ENCODE measurements at places on chromosomes 4 and X.

DNA sequence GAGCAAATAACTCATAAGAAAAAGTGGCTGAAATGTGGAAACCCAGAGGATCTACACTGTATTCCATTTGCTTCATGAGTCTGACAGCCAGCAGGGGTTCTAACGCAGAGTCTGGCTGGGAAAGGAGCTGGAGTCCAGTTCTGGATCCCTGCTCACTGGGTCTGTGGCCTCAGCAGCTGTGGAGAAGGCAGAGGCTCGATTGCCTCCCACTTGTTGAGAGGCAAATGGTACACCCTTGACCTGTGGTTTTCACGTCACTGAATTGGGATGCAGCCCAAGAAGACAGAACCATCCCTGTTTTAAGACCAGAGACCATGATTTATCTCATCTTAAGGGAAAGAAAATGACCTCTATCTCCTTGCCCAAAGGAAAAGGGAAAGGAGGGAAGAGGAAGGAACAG is 147.0 kb upstream of the NOCT start:
- no peak for DNase-seq

DNA sequence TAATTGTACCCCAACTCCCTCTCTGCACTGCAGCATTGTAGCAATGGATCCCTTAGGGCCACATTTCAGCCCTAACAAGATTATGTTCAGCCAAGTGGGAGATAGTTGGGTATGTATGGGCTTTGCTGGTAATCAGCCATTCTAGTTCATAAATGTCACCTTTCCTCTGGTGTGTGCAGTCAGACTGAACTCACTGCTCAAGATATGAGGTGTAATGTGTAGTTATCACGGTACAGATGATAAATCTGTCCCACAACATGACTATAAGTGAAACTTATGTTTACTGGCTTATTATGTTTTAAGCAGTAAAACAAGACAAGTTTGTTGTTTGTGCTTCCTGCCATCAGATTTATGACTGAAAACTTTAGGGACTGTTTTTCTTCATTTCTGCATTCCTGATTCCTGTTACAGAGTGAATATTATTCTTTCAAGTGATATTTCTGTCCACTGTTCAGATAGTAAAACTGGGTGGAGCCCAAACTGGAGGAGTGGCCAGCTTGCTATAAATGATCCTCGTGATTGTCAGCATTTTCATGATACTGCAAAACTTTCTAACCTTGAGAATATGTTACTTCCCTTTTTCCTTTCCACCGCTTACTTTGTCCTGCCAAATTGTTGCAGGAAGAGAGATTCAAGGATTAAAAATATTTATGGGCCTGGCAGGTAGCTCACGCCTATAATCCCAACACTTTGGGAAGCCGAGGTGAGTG is 44.9 kb downstream of the ANAPC4 start:
- peak; percentile 53 for DNase-seq

DNA sequence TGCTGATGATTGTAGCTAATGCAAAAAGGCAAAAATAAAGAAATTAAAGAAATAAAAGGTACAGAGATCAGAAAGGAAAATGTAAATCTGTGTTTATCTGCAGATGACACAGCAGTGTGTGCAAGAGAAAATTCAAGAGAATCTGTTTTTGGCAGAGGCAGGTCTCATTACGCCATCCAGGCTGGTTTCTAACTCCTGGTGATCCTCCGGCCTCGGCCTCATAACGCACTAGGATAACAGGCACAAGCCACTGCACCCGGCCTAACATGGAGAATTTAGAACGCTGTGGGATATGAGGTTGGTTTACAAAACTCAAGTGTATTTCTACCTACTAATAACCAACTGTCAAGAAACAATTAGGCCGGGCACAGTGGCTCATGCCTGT is 29.4 kb downstream of the CTBP1 start:
- DNase-seq, result no peak

DNA sequence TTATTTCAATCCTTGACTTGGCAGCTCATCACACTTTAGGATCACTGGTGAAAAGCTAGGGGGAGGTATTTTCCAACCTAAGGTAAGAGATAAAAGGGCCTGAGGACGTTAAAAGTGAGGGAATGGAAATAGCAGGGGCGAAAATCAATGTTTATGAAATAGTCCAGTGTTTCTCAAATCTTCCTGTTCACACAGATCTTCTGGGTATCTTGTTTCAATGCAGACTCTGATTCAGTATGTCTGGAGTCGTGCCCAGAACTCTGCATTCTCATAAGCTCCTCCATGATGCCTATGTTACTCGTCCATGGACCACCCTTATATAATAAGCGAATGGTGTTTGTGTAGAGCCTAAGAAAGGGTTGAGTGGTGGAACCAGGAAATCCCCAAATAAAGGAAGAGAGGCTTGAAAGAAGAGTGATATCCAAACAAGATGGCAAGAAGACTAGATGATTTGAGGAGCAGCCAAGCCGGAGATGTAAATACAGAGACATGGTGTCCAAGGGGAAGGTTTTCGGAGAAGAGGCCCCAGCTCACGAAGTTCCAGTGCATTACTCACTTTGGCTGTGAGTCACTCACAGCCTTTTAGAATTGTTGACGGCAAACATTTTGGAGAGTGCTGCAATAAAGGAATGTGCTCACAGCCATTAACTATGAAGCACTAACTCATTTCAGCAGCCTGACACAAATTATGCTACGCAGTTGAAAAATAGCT is 215.6 kb upstream of the PPARGC1A start:
- no peak for DNase-seq

- DNase-seq, result peak; percentile 1
These were observed 133.6 kb upstream of the ARHGEF9 start for GRCh38 chrX:63918611-63919010.

GRCh38 chr4:28788929-28789490 is 1928.4 kb downstream of the STIM2 start:
- no peak for DNase-seq

DNA sequence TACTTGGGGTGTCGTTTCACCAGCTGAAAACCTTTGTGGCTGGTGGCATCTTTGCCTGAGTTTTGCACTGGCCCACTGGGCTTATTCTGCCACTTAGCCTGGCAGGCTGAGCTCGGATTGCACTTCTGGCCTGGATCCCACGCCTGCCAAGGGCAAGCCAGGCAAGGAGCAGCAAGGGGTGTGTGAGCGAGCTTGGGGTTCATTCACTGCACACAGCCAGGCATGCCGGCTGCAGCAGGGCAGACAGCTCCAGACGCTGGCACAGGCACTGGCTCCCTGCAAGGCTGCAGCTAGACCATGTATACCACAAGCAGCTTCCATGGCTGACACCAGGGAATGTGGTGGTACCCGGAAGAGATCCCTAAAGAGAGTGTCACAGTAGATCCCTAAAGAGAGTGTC is 476.3 kb downstream of the EPHA5 start:
- DNase-seq, result no peak

- DNase-seq, result no peak
These were observed 38.3 kb downstream of the GPAT3 start for GRCh38 chr4:83574247-83574646.

DNA sequence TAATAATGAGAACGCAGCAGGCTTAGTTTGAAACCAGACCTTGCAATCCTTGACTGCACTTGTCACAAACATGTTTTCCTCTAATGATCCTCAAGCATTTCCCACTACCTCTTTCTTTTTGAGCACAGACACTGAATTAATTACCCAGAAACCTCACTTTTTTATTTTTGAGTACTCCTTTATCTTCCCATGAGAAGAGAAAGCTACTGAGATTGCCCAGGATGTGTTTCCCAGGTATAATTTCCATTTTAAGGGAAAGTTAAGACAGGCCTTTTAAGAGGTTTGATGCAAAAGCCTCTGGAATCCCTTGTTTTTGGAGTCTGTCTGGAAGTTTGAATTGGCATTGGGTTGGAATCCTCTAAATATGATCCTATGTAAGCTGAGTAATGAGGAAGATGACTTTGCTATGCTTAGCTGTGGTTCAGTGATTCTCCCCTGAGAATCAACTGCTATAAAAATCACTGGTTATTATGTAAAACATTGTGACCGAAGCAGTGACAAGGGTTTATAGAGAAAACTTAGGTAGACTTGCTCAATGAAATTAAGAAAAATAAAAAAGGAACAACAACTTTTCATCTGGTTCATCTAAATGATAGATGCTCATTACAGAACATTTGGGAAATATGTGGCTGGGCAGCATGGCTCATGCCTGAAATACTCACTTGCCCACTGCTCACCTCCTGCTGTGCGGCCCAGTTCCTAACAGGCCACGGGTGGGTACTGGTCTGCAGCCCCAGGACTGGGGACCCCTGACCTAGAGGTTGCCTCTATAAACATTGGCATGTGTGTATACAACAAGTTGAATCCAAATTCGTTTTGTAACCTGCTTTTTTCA is 10.8 kb upstream of the RHOH start:
- DNase-seq, result no peak

GRCh38 chrX:107226757-107227156 is 20.3 kb downstream of the DNAAF6 start:
- DNase-seq, result no peak

- DNase-seq, result no peak
These were observed 90.0 kb downstream of the AREG start for GRCh38 chr4:74534936-74535335.

GRCh38 chrX:43805579-43805978 is 76.7 kb downstream of the MAOB start:
- no peak for DNase-seq

DNA sequence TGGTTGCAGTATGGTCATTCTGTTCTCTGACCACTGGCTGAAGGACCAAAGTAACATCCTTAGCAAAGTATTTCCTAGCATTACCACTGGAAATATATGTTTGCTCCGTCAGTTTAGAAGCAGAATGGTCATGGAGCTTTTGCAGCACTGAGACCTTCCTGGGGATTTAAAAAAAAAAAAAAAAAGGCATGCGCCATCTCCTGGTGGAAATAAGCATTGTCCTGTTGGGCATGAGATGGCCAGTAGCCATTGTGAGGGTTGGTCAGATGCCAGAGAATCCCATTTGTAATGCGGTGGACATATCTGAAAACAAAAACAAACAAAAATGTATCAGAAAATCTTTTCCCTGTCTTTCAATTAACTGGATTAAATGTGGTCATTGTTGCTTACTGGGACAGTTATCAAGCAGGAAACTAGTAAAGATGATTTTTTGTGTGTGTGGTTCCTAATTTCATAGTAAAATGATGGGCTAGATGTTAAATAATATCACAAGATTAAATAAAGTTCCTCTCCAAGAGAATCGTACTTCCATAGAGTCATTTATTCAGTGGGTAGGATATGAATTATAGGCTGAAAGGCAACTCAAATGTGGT is 139.6 kb downstream of the SOWAHB start:
- DNase-seq, result peak; percentile 53

GRCh38 chrX:147498796-147499195 is 412.9 kb upstream of the FMR1 start:
- DNase-seq, result no peak

- no peak for DNase-seq
These were observed 19.8 kb downstream of the BEX3 start for GRCh38 chrX:103396186-103396585.

DNA sequence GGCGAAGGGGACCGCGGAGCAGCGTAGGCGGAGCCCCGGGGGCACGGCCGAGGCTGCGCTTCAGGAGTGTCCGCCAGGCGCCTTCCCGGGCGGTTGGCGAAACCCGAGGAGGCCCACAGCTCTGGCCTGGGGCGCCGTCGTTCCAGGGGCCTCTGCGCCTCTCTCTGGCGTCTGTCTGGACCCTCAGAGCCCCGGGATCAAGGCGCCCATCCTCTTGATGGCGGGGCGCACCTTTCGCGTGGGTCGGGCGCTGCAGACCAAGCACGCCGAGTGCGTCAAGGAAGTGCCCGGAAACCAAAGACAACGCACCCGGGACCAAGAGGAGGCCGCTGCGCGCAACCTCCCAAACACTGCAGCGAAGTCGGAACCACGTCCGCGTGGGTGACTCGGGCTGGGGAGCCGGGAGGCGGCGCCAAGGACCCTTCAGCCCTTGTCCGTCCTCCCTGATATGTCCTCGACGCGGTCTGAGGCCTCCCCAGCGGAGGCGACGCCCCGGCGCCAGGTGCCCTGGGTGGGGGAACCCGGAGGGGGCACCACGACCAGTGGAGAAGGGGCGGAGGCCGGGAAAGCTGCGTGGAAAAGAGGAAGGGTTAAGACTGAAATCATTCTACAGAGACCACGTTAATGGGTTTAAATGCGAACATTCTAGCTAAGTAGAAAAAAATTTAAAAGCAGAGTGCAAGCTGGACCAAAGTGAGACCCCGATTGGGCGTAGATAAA is 9.9 kb downstream of the HMX1 start:
- no peak for DNase-seq

- no peak for DNase-seq
These were observed 201.8 kb downstream of the SOWAHB start for GRCh38 chr4:76696109-76696508.

DNA sequence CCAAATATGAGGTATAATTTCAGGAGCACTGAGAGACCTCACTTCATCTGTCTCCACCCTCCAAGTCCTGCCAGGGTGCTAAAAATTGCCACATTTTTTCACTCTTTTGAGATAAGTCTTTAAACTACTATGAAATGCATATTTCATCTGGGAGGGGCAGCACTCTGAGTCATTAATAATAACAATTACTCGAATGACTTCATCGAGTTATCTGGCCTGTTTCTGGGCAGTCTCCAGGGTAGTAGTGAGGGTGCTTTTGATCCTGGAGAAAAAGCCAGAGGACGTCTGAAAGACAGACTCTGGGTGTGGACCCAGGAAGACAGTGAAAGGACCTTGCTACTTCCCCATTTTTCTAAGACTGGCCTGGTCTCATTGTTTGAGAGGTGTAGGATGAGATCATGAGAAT is 42.3 kb upstream of the SRD5A3 start:
- DNase-seq, result peak; percentile 2

DNA sequence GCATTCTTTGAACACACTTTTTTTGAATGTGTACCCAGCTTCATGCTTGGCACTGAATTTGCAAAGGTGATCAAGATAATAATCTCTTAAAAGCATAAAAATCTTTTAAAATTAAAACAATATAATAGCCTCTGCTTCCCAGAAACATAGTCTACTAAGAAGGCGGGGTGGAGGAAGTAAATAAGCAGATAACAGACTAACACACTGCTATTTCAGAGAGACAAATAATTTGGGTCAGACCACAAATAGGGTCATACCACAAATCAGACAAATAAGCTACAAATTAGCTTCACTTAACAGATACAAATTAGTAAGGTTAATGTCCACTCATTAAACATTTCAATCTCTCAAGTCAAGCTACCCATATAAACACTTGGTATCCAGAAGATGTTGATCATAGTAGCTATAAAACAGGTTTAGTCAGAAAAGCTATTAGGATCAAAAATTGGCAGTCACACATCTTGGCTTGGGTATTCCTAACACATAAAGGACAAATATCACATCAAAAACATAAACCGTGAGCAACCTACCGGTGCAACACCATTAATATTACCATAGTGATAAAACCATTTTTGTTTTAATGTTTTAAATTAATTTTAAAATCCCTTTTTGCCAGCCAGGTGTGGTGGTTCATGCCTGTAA is 47.3 kb downstream of the PPP3CA start:
- no peak for DNase-seq

DNA sequence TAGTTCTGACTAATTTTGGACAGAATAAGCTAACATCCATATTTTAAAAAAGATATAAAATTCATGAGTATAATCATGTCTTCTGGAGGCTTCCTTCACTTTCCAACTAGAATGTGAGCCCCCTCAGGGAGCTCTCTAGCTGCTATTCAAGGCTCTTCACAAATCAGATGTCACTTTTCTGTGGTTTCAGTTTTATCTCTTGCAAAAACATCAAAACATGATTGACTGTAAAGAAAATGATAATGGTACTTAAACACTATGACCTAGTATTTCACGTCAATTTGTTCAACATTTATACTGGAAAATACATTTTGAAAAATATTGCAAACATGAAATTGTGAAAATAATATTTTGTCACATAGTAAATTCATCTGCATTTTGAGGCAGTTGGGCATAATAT is 234.2 kb downstream of the UNC5C start:
- no peak for DNase-seq

All from hematopoietic multipotent progenitor cell treated with erythropoietin and hydrocortisone succinate and interleukin-3 and kit ligand, for 6 days (in vitro differentiated cells).